ENCODE measurements at places on chromosomes 7 and 10.

DNA sequence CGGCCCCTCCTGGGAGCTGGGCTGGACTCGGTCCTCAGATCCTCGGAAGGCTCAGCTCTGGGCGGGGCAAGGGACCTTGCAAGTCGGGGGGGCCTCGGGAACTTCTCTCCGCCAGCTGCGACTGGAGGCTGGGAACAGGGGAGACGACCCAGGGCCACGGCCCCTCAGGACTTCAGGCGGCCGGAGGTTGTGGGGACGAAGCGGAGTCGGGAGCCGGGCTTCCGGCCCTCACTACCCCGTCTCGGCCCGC is 2.6 kb downstream of the ADIRF start:
- no peak for DNase-seq

DNA sequence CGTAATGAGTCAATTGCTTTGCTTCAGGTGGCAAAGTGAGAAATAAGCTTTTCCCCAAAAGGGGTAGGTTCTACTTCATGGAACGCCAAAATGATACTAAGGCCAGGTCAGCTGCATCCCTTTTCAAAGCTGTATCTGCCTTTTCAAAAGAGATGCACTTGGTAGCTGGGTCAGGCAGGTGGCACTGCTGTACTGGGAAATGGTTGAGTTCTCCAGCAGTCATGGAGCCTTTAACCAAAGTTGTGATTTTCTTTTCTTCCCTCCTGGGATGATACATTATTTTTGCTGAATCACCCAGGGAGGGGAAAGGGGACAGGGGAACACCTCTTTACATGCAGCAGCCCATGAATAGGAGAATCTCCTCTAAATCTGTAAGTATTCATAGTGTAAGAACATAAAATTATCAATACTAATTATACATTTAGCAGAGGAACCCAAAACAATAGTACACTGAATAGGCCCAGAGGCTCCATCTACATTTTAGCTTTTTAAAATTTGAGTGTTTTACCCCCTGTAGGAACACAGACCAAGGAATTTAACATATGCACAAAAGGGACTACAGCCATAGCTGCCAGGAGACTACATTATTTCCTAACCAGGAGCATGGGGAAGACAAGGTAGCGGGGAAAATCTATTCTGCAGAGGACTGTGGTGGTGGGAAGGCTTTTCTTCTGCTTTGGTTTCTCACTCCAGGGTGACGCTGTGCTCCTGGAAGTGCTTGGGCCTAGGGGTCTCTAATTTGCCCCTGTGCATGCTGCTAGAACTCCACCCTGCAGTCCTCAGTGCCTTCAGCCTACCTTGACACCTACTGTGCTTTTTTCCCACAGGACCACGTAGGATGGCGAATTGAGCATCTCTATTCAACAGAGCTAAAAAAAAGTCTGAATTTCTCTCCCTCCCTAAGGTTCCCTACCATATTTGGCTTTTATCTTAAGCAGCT is 6.4 kb upstream of the GPR22 start:
- no peak for DNase-seq

GRCh38 chr7:37656913-37657530 is 26.5 kb upstream of the GPR141 start:
- no peak for DNase-seq

DNA sequence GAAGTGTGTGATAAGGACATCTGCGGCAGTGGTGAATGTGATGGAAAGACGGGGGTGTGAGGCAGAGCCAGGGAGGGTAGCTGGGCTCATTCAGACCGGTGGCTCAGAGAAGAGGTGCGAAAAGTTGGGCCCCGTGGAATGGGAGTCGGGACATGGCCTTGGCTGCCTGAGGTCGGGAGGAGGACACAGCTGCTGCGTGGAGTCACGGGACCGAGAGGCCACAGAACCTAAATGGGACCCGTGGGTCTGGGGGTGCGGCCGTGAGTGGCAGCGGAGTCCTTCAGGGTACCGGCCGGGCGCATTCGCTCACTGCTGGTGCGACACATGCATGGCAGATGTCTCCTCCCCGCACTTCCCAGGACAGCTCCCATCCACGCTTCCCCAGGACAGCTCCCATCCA is 22.9 kb upstream of the LARP4B start:
- DNase-seq: no peak

DNA sequence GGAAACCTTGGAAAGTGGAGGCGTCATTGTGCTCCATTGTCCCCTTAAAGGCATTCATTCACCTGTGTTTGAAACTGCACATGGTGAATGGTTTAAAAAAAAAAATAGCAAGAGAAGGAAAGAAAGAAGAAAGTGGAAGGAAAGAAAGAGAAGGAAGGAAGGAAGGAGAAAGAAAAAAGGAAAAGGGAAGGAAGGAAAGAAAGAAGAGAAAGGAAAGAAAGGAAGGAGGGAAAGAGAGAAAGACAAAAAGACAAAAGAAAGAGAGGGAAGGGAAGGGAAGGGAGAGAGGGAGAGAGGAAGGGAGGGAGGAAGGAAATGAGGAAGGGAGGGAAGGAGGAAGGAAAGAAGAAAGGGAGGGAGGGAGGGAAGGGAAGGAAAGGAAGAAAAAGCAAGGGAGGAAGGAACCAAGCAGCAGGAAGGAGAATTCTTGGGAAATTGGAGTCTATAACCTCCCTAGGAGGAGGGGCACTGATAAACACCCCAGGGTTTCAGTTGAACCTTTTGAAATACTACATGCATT is 66.9 kb downstream of the CALN1 start:
- no peak for DNase-seq

DNA sequence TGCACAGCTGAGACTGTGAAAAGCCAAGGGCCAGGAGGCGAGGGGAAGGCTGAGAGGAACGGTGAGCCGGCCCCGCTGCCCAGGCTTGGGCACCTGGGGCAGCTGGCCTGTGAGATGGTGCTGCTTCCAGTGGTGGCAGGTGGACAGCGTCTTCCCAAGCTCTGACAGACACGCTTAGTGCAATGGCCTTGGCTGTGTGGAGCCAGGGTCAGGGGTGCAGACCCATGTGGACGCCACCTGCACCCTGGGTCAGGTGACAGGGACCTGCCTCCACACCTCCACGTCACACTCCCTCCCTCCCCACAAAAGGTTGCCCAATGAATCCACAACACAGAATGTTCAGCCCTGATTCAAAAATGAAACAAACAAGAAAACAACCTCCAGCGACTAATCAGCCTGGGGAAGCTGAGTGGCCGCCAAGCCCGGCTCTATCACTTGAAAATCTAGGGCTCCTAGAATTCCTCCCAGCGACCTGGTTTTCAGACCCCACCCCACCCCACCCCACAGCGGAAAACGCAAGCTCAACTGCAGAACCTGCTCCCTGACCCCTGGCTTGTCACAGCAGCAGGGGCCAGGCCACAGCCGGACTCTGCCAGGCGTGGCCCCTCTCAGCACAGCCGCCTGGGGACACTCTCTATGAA is 54.3 kb downstream of the PRKAG2 start:
- DNase-seq: no peak
